ENCODE measurements at places on chromosomes 2 and 18.

- DNase-seq: no peak
Measured at GRCh38 chr2:187224989-187225388, 223.1 kb downstream of the CALCRL start.

GRCh38 chr2:80244905-80245584 lies 59.5 kb downstream of the LRRTM1 start:
- DNase-seq: no peak

GRCh38 chr18:22186484-22186971 lies 17.1 kb downstream of the GATA6 start:
- no peak for DNase-seq

GRCh38 chr2:156229724-156230362 lies 102.7 kb downstream of the NR4A2 start:
- no peak for DNase-seq

- no peak for DNase-seq
Measured at GRCh38 chr2:121350402-121350775, 65.4 kb upstream of the TFCP2L1 start.
